ENCODE measurements at places on chromosomes 3 and 15.

- DNase-seq, result no peak
Measured at GRCh38 chr15:58293622-58294550, 137.9 kb upstream of the LIPC start.

DNA sequence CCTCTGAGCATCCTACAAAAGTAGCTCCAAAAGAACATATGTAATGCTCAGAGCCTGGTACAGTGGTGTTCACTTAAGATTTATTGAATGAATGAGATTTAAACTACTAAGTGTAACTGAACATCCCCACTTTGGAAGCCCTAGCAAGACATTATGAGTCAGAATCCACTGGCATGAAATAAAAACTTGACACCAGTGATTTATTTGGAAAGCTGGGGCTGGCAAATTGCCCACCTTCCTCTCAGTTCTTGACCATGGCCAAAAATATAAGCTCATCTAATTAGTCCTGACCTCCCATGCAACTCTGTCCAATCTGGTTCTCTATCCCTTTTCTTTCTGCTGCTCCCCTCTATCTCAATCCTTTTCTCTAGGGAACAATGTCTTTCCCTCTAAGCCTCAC lies 418.0 kb downstream of the PLCL2 start:
- no peak for DNase-seq

- DNase-seq, result no peak
Measured at GRCh38 chr3:170424879-170425278, 6.2 kb downstream of the CLDN11 start.

DNA sequence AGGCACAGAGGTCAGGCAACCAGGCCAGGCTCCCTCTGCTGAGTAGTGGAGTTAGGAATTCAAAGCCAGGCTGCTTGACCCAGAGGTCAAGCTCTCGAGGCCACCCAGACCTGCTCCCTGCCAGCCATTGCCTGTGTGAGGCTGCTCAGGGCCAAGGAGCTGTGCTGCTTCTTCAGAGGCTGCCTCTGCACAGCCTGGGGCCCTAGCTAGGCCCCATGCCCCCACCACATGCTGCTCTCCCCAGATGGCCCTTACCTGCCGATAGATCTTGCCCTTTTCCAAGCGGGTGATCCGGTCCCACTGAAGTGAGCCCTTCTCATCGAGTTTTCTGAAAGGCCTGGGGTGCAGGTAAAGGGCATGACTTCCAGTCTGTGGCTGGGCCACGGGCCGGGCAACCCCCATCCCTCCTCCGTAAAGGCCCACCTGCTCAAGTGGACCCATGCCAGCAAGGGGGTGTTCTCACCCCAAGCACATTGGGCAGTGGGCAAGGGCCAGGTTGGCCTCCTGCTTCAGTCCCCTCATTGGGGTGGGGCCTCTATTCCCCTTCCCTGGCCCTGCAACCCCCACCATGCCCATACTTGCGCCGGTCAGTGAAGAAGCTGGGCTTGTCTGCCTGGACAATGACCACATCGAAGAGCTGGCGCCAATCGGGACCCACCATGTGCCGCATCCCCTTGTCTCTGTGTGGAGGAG lies 6.5 kb downstream of the NT5DC2 start:
- DNase-seq, result no peak

GRCh38 chr3:55159016-55159415 lies 231.2 kb upstream of the LRTM1 start:
- no peak for DNase-seq
